GF-D8 (cell line): ENCODE measurements at places on chromosomes 3 and 15.

- DNase-seq = no peak
These were observed 57.7 kb downstream of the SUMF1 start for GRCh38 chr3:4409415-4409814.

DNA sequence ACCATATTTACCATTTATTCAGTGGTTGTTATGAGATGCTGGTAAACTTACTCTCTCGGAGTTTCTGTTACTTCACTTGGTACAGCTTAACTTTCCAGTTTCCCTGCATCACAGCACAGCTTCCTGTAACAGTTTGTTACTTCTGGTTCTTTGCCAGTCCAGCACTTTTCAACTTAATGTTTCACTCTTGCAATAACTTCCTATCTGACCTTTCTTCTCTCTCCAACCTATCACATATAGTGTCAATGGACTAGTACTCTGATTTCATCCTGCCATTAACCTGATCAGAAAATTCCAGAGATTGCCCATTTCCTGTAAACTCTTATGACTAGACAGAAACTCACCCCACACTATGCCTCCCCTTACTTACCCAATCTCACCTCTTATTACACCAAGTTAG, 3.9 kb upstream of the ATP11B start:
- peak; percentile 17 for DNase-seq

DNA sequence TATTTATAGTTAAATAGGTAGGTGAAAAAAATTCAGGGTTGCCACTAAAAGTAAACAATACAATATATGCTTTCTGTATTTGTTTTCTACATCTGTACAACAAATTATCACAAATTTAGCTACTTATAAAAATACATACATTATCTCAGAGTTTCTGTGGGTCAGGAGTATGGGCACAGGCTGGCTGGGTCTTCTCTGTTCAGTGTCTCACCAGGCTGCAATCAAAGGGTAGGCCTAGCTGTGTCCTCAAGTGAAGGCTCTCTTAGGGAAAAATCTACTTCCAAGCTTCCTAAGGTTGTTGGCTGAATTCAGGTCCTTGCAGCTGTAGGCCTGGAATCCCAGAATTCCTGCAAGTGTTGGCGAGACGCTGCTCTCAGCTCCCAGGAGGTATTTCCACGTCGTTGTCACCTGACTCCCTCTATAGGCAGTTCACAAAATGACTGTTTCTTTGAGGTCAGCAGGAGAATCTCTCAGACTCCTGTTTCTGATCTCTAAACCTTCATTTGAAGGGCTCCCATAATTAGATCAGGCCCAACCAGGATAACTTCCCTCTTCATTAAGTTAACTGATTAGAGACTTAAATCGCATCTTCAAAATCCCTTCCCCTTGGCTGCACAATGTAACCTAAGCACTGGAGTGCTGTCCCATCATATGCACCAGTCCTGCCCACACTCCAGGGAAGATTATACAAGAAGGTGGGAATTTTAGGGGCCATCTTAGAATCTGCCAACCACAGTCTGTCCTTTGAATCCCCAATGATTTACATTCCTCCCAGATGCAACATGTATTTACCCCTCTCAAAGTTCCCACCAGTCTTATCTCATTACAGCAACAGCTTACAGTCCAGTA, 296.6 kb downstream of the SUCLG2 start:
- DNase-seq = no peak

DNA sequence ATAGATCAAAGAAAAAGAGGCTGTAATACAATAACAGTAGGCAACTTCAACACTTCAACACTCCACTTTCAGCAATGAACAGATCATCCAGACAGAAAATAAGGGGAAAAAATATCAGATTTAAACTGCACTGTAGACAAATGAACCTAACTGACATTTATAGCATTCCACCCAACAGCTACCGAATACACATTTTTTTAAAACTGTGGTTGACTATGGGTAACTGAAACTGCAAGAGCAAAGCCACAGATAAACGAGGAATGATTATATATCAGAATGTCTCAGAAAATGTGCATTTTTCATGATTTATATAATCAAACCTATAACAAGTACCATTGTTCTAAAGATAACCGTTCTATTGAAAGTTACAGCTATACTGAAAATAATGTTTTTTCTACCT, 514.9 kb upstream of the DPPA4 start:
- DNase-seq = no peak

DNA sequence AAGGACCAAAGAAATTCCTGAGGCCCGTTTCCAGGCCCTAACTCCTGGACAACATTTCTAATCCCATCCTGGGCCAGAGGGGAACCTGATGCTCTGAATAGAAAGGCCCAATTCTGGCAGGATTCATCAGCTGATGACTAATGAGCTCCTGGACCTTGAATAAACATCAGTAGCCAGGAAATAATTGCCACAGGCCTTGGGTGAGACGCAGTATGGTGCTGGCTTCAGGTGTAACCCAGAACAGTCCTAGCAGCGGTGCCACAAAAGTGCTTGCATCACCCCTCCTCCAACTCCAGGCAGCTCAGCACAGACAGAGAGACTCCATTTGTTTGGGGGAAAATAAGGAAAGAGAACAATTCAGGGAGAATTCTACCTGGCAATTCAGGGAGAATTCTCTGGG, 184.7 kb upstream of the POU1F1 start:
- no peak for DNase-seq

- DNase-seq = no peak
These were observed 63.6 kb downstream of the AAGAB start for GRCh38 chr15:67190813-67191212.

DNA sequence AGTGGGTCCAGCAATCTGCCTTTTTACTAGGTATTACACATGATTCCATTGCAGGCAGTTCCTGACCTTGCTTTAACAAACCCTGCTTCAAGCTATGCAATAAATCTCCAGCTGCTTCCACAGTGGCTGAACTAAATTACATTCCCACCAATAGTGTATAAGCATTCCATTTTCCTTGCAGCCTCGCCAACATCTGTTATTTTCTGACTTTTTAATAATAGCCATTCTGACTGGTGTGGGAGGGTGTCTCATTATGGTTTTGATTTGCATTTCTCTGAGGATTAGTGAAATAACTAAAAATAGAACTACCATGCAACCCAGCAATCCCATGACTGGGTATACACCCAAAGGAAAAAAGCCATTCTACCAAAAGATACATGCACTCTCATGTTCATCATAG, 36.4 kb upstream of the DNAJC13 start:
- DNase-seq = no peak

DNA sequence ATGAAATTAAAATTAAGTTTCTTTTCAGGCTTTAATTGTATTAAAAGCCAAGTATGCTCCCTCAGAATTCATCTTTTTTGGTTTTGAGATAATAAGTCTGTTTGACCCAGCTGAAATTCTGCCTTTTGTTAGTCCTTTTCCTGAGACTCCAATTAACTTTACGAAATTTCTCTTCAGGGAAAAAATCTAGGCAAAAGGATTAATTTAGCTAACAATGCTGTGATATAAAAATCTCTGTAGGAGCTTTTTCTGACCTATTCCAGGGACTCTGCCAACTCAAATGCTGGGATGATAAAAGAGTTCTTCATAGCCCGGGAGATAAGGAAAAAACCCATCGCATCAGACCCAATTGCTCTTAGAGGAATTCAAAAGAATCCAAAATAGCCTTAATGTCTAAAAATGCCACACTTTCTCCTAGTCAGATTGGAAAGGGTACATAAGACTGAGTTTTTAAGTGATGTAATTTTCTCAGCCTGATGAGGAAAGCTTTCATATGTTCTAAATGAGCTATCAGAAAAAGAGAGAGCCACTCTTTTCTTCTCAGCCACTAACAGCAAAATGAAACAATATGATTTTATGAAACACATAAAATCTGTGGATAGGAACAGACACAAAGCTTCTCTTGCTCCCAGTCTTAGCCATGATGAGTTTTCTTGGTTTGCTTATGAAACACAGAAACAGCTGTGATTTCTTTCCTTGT, 405.1 kb downstream of the ROBO1 start:
- DNase-seq = no peak

DNA sequence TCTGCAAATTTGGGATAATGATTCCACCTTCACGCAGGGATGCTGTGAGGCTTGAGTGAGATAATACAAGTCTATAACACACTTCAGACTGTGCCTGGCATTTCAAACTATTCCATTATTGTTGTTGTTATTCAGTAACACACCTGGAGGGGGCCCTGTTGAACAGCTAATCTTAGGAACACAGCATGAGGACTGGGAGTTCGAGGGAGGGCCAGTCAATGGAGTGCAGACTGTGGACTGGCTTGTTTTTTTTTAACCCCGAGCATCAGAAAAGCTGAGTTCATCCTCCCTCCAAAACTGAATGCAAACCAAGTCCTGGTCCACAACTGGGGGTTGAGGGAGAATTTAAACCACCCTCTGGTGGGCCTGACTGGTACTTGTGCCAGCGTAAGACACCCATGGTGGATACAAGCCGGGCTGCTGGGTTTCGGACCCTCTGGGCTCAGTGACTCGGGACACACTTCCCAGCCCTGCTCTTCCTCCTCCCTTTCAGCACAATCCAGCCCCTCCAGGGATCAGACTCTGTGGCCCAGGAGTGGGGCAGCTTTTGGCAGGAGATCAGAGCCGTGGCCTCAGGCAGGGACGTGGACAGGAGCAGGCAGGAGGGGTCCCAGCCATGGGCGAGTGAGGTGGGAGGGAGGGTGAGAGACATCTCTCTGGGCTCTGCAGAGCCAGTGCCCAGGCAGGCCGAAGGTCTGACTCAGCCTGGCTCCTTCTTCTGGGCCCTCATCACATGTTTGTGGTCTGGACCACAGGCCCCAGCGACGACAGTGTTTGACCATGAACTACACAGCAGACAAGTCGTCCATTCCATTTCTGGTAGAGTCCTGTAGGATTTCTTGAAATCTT, 36.3 kb upstream of the MEX3B start:
- no peak for DNase-seq

- DNase-seq = no peak
These were observed at the start of gene DRD3 for GRCh38 chr3:114178770-114179368. DRD3 (minus strand) TSS chr3:114179052; CDS start chr3:114171992, 7,060 bp downstream.

DNA sequence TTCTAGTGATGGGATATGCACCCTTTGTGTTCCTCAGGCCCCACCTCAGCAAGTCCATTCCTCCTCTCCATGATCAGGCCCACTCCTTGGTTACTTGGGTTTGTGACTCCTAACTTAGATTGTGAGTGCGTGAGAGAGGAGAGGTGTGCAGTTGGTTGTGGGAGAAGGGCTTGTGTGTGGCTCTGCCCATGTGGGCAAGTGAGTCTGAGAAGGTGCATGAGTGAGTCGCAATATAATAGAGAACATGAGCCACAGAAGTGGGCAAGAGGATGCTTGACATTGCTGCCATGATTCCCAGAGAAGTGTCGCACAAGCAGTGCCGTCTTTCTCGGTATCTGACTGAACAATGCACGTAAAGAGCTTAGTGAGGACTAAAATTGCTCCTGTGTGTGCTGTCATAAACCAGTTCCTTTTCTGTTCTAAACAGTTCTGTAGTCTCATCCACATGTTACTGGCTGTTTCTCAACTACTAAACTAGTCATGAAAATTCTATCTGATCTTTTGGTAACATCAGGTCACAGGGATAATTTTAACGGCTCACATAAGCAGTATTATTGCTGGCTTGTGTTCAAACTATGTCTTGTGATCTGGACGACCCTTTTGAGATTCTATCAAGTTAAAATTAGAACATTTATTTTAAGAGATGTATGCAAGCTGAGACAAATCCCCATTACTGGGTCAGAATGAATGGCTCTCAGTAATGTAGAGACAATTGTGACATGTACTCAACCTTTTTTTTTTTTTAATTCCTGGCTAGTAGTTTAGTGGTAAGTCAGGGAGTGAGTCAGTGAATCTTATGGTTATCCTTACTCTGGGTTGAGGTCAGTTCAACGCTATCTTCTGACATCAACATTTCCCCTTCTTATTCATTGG, 25.6 kb downstream of the GYG1 start:
- no peak for DNase-seq

DNA sequence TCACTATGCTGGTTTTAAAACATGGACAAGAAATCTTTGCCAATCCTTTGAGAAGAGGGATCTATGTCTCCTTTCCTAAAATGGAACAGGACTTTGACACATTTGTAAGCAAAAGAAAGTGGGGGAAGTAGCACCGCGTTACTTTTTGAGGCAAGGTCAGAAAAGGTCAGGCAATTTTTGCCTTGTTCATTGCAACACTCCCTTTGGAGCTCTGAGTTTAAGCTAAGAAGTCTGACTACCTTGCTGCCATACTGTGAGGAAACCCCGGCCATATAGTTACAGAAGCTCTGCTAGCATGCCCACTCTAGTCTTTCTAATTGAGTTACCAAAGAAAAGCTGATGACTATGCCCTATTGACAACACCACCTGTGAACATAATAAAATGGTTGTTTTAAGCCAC, 1.4 kb downstream of the FAM227B start:
- DNase-seq = no peak

DNA sequence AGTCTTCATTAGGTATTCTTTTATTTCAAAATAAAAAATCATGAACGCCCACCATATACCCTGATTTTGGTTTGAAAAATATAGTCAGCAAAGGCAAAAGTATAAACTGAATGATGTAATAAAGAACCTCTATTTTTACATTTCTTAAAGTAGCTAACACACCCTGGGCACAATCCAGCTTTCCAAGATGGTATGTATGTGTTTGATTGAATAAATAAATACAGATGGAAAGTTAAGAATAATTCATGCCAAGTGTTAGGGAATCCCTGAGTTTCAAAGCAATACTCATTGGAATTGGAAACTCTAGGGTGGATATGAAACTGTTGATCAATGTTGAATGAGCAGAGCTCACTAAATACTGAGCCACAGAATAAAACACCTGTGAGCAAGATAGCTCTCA, 63.9 kb upstream of the TRIM42 start:
- no peak for DNase-seq

DNA sequence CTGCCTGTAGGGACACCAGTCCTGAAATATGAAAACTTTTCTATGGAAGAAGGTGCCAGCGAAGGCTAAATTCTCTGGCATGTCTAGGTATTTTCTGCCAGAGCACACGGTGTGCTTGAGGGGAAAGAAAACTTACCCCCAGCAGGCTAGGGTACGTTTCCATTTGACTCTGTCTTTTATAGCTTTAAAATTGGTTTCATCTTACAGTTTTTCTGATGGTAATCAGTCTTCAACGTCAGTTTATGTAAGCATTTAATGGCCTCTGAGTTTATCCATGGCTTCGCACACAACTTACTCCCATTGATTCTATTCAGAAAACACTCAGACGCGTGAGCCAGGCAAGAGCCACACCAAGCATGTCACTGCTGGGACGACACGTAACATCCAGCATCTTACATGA, 249.7 kb downstream of the ADAMTS17 start:
- DNase-seq = no peak

DNA sequence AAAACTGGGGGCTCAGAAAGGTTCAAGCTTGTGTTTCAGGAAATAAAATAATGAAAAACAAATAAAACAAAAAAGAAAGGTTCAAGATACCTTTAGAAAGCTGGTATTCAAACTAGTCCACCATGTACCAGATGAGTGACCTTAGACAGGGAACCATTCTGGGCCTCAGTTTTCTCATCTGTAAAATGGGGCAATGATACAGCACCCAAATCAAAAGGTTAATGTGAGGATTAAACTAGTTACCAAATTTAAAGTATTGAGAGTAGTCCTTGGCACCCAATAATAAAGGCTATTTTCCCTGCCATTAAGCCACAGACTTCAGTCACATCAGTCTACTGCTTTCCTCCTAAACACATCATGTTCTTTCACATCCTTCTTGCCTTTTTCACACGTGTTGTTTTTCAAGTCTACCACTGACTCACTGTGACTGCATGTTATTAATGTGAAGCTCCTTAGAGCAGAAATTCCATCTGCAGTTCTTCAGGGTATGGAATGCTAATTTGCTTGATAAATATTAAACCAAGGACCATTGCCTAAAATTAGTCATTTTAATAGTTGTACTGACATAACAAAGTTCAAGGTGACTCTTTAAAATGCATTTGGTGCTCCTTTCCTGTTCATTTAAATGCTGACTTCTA, 19.9 kb downstream of the TAMM41 start:
- DNase-seq = no peak

- no peak for DNase-seq
These were observed 81.8 kb upstream of the TNFSF10 start for GRCh38 chr3:172604895-172605646.
